ENCODE measurements at places on chromosomes 5 and 9. TPM values are rescaled to one million over a fixed set of nuclear protein-coding genes. Genes with fewer than 3 reads are reported as not detected.

DNA sequence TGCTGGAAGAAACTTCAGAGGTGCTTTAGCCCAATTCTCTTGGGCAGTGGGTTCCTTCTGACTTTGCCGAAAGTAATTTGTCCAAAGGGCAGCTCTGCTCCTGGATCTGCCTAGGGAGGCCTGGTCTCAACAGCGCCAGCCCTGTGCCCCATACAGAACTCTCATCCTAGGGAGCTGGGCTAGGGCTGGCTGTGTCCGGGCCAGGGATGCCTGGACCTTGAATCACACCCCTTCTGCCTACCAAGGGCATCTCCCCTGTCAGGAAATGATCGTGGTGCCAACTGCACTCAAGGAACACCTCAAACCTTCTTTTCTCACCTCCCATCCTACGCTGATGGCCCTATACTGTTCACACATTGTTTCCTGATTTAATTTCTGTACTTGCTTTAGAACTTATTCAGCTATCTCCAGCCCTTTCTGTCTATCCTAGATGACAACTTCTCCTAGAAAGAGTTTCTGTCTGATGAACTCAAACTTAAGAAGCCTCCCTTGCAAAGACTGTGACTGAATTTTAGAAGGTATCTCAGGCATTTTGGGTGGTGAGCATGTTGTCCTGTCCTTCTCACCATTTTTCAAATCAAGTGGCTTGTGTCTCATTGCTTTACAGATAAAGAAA, 37.4 kb upstream of the NFIB start:
- no peak overlapping the region for H3K27ac ChIP-seq
- peaks cover 63% of the 10 kb centered on the region for H3K27me3 ChIP-seq
- H3K36me3 ChIP-seq: no peaks in the 10 kb centered on the region
- no peak overlapping the region for H3K4me3 ChIP-seq
- peaks cover 5% of the 10 kb centered on the region for H3K4me1 ChIP-seq

- no peak overlapping the region for H3K27ac ChIP-seq
- no peak overlapping the region for H3K4me3 ChIP-seq
- no peaks in the 10 kb centered on the region for H3K4me1 ChIP-seq
- H3K36me3 ChIP-seq: no peaks in the 10 kb centered on the region
Measured at GRCh38 chr5:158967541-158967940, 132.2 kb downstream of the EBF1 start.

DNA sequence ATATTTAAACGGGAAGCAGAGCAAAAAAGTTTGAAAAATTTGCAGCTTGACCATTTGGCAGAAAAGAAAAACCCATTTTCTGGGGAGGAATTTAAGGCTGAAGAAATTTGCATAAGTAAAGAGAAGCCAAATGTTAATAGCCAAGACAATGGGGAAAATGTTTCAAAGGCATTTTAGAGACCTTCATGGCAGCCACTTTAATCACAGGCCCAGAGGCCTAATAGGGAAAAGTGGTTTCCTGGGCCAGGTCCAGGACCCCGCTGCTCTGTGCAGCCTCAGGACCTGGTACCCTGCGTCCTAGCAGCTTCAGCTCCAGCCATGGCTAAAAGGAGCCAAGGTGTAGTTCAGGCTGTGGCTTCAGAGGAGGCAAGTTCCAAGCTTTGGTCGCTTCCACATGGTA, 507.3 kb downstream of the SLCO4C1 start:
- no peak for DNase-seq
- H3K27ac ChIP-seq: no peak overlapping the region
- no peak overlapping the region for H3K4me3 ChIP-seq
- no peaks in the 10 kb centered on the region for H3K36me3 ChIP-seq

- peaks cover 11% of the 10 kb centered on the region for H3K27me3 ChIP-seq
- H3K36me3 ChIP-seq: no peaks in the 10 kb centered on the region
- peaks cover 7% of the 10 kb centered on the region for H3K4me1 ChIP-seq
- no peak for DNase-seq
Measured at GRCh38 chr5:113270086-113270485, 164.7 kb downstream of the TSSK1B start.

DNA sequence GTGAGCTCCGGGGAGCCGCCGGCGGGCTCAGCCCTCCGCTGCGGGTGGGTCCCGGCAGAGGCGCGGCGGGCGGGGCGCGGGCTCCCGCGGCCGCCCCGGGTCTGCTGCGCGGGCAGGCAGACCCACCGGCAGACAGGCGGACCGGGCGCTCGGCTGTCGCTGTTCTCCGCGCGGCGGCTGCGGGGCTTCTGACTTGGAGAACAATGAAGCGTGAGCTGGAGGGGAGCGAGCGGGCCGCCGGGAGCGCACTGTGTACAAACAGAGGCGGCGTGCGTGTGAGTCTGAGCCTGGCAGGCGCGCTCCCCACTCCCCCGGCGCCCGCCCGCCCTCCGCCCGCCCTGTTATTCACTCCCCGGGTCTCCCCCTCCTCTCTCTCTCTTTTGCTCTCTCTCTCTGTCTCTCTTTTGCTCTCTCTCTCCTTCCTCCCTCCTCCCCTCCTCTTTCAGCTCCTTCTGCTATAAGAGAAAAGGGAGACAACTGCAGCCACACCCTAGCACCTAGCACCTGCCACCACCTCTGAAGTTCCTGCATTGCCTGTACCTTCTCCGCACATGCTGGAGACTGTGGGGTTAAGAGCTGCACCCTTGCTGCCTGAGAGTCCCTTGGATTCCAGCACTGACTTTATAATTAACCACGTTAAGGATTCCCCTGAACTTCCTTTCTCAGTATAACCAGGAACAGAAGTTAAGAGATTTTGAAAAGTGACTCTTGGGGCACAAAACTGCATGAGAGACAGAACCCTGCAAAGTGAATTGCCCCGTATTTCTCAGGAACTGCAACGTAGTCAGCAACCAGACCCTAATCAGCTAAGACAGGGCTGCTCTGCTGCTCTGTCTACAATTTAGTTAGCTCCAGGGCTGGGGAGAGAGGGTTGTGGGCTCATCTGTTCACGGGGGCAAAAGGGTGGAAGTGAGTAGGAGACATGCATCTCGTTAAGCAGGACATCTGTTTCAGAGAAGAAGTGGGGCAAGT, at the start of gene EDIL3:
TSS of gene EDIL3 (minus strand) at position 277 of the 972 bp plus-strand sequence. CDS start 506 bp downstream, outside the sequence.
- H3K4me1 ChIP-seq: peaks cover 10% of the 10 kb centered on the region
- H3K4me3 ChIP-seq: no peak within 1 kb of the TSS
- no peak within 1 kb of the TSS for H3K27ac ChIP-seq
- peaks cover 45% of the 10 kb centered on the region for H3K27me3 ChIP-seq

- DNase-seq: peak; percentile 72
- H3K4me3 ChIP-seq: no peak overlapping the region
- H3K4me1 ChIP-seq: peaks cover 8% of the 10 kb centered on the region
- H3K36me3 ChIP-seq: peaks cover 1% of the 10 kb centered on the region
- H3K27ac ChIP-seq: no peak overlapping the region
Measured at GRCh38 chr5:138662599-138662998, 87.4 kb upstream of the HSPA9 start.

DNA sequence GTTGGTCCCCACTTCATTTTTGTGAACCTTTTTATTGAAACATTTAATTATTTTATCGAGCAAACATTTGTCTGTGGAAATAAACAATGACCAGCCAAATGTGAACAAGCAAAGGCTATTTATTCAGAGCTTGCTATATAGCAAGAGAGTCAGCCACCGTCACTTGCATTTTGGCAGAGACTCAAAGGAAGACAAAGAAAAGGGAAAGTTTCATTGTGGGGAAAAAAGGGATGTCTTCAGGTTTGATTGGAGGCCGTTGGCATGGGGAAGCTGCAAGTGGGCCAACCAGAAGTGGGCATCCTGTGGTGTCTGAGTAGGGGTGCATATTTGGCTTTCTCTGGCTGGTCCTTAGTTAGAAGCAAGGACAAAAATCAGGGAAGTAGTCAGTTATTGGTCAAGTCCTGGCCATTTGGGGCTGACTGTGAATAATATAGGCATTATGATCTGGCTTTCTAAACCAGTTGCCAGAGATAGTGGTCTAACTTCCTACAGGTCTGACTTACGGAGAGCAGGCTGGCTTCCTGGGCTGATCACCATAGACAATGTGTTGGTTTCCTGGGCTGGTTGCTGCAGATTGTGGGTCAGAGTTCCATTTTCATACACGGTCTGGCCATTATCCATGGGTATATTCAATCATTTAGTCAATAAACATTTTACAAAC, 16.6 kb downstream of the ENC1 start:
- H3K27me3 ChIP-seq: peaks cover 39% of the 10 kb centered on the region
- H3K27ac ChIP-seq: no peak overlapping the region
- H3K4me3 ChIP-seq: no peak overlapping the region
- H3K4me1 ChIP-seq: peaks cover 8% of the 10 kb centered on the region

DNA sequence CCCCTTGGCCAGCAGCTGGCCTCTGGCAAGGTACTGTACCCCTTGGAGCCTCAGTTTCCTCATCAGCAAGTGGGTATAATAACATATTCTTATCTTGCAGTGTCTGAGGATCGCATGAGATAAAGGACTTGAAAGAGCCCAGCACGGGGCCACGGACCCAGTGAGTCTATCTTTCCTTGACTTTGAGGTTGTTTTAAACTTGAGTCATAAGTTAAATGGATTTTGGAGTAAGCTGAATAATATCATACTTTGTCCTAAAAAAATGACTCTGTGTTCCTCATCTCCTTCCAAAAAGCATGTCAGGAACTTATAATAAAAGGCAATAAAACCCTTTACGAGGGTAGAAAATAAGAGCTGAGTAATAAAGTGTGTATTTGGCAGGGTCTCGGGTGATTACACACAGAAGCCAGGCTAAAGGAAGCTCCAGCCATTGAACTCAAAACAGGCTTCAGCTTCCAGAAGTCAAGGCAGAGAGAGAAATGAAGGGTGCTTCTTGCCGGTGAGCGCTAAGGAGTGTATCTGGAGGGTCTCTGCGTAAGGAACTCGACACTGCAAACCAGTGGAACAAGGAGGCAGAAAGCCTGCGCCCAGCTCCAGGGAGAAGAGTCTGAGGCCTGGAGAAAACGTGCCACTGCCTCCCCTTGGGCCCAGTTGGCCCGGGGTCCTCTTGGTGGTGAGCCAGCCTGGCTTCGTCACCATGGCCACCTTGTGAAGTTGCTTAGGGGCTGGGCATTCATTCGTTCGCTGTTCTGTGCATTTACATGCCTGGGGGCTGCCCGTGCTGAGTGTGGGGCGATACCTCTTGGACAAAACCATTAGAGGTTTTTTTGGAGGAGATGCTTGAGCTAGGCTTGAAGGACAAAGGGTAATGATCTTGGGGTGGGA, 72.4 kb upstream of the PHYKPL start:
- H3K4me1 ChIP-seq: no peaks in the 10 kb centered on the region
- H3K4me3 ChIP-seq: no peak overlapping the region
- H3K36me3 ChIP-seq: no peaks in the 10 kb centered on the region
- no peak for DNase-seq
- peaks cover 4% of the 10 kb centered on the region for H3K27me3 ChIP-seq

Gene CACFD1
- 0.70 TPM for total RNA-seq

Gene LRRC70
- total RNA-seq: 0.73 TPM

Gene POMT1
- total RNA-seq: 34.6 TPM
